ENCODE measurements at places on chromosomes 11 and 22. TPM values are rescaled to one million over a fixed set of nuclear protein-coding genes. Genes with fewer than 3 reads are reported as not detected.
A peak's percentile ranks its signal among the peaks of the same experiment; 100 is the strongest.

- no peak for DNase-seq
These were observed 208.0 kb downstream of the DDX10 start for GRCh38 chr11:108872781-108873291.

- DNase-seq: peak; percentile 1
These were observed 87.9 kb upstream of the B3GAT1 start for GRCh38 chr11:134499990-134500389.

DNA sequence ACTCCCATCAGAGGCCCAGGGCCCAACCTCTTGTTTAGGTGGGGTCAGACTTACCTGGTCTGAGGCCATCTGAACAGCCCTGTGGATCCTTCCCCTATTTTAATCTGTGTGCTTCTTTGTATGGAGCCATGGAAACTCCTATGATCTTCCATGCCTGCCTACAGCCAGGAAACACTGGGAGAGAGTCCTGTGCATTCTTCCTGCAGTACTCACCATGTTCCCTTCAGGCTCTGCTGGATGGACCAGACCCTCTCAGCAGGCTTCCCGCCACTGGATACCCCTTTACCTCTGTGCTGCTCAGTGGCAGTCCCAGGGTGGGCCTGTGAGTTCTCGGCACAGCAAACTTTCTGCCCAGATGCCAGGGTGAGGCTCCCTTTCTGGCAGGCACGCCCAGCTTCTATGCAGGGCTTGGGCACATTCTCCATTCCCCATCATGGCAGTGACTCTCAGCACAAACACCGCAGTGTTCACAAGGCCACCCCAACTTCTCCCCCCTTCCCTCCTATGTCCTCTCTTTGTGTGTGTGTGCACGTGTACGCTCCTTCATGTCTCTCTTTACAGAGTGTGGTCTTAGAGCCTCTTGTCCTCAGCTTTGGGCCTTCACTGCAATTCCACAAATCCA, 34.8 kb downstream of the NEU3 start:
- DNase-seq: no peak

DNA sequence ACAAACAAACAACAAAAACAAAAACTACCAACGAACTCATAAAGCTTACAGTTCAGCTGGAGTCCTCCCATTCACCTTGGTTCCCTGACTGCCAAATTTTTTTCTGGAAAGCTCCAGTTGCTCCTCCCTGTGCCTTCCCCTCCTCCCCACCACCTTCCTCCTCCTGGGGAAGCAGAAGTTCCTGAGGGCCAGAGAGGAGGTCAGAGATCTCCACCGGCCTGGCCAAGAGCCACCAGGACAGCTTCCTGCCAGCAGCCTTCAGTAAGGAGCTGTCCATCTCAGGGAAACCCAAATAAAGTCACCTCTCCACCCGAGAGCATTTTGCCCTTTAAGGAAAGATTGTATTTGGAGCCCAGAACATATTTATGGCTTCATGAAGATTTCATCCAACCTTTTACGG, 20.0 kb downstream of the APLNR start:
- DNase-seq: no peak

DNA sequence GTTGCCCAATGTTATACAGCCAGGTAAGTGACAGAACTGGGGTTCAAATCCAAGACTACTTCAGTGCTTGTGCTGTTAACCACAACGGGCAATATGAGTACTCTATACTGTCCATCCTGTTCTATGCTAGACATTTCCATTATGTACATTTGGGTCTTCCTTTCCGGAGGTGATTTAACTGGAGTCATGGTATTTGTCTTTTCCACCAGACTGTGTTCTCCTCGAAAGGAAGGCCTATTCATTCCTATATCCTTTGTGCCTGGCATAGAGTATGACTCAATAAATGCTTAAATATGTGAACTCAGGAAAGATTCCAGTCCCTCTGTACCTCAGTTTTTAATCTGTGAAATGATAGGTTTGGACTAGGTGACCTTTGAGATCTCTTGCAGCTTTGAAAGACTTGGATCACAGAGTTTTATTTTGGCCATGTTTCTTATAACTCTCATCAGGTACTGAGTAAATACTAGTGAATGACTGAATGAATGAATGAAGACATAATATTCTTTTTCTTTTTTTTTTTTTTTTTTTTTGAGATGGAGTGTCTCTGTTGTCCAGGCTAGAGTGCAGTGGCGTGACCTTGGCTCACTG, 6.6 kb downstream of the RNF121 start:
- no peak for DNase-seq

DNA sequence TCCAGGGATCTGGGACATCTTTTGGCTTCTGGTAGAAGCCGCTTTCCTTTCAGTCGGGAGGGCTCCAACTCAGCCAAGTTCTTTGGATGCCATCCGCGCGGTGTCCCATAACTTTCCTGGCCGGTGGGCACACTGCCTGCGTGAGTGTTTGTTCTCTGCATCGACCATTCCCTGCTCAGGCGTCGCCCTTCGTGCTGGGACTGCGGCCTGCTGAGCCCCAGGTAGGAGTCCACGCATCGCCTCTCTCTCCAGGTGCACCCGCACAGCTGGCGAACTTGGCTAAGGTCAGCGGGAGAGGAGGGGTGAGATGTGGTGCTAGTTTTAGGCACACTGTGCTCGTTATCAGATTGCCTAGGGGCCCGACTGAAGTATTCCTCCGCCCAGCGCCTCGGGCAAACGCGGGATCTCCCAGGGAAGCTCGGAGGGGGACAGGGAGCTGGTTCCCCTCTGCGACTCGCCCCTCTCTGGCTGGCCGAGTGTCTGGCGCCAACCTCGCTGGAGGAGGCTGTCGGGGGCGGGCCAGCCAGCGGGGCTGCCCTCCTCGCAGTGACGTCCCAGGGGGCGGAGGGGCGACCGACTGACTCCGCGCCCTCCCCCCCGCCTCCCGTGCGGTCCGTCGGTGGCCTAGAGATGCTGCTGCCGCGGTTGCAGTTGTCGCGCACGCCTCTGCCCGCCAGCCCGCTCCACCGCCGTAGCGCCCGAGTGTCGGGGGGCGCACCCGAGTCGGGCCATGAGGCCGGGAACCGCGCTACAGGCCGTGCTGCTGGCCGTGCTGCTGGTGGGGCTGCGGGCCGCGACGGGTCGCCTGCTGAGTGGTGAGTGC, at the start of gene LAYN:
LAYN (plus strand) TSS at position 607 of the 823 bp plus-strand sequence; CDS start at position 731, 124 bp downstream.
- DNase-seq: no peak

DNA sequence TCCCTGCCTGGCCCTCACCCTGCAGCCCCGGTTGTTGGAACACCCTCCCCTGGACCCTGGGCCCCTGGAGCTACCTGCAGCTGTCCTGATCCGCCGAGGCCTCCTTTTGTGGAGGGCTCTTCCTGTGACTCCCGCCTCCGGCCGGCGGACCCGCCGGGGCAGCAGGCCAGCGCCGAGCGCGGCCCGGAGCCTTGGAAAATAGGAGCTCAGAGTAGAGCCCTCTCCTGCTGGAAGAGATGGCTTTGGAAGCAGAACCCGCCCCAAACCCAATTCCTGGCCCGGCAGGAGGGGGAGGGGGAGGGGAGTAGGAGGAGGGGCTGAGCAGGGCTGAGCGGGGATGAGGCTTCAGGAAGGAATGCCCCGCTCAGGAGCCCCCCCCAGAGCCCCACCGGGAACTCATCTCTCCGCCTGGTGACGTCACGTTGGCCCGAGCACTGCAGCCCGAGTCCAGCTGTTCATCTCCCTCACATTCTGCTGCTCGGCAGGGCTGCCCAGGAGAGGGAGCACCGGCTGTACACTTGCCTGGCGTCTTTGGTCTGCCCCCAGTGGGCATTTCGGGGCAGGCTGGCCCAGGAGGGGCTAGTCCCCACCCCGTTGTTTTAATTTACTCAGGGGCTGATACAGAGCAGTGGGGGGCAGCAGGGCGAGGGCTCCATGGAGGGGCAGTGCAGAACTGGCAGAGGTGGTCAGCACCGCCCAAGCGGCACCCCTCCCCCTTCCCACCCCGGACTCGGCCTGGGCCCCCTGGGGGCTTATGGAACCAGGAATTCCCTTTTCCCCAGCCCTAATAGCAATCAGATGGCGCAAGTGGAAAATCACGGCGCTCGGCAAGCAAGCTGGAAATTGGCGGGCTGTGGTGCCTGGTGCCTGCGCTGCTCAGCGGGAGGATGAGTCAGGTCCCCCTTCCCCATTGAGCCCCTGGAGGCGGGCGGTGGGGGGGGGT, at the start of gene MRGPRF:
MRGPRF (minus strand) TSS at position 238 of the 943 bp plus-strand sequence. CDS start 3,345 bp downstream, outside the sequence.
- no peak for DNase-seq

DNA sequence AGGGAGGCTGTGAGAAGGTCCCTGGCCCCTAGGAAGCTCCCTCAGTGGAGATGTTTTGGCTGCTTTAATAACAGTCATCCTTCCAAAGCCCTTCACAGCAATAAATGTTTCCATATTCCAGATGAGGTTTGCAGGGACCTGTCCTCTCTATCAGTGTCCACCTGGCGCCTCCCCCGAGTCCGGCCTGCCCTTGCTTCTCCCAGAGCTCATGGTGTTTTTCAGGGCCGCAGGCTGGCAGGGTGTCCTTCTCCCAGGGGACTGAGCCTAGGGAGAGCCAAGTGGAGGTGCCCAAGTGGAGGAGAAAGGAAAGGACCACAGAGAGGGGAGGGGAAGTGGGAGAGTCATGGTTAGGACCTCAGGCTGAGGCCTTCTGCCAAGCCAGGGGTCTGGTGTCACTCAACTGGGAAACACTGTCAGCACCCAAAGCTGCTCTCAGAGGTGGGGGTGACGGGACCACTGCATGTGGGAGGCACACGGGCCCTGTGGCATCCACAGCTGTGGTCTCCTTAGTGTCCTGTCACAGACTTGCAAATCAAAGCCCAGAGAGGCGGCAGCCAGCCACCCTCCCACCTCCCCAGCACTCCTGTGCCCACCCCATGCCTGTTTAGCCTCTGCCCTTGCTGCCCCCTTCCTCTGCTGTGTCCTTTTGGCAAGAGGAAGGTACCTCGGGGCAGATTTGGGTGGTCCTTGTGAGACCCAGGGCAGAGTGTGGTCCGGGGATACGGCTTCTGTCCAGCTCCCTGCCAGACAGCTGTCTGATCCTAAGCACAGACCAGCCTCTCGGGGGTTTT, 6.4 kb downstream of the DERL3 start:
- DNase-seq: no peak

- DNase-seq: no peak
These were observed 780.2 kb downstream of the BRD1 start for GRCh38 chr22:49047447-49047846.

GRCh38 chr11:69357458-69358397, 63.8 kb downstream of the MYEOV start:
- DNase-seq: peak; percentile 1

DNA sequence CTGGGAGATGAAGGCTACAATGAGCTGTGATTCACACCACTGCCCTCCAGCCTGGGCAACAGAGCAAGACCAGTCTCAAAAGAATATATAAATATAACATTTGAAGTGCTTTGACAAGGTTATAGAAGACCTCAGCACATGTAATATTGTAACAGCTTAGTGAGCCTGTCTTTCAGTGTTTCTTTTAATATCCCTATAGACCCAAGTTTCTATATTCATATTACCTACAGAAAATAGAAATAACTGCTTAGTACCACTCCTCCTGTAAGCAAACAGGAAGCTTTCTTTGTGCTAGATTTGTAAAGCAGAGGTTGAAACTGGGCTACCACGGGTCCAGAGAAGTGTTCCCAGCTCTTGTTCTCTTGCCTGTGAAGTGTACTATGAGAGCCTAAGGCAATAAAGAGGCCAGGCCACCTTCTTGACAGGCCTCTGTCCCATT, 68.2 kb downstream of the PPP2R1B start:
- DNase-seq: no peak

- no peak for DNase-seq
These were observed at the start of gene LGALS12 for GRCh38 chr11:63505857-63506528. TSS of gene LGALS12 (plus strand) at chr11:63506084. CDS start at chr11:63506459, 375 bp downstream.

- DNase-seq: no peak
These were observed 729 bp upstream of the CHKB start for GRCh38 chr22:50583294-50583861.

DNA sequence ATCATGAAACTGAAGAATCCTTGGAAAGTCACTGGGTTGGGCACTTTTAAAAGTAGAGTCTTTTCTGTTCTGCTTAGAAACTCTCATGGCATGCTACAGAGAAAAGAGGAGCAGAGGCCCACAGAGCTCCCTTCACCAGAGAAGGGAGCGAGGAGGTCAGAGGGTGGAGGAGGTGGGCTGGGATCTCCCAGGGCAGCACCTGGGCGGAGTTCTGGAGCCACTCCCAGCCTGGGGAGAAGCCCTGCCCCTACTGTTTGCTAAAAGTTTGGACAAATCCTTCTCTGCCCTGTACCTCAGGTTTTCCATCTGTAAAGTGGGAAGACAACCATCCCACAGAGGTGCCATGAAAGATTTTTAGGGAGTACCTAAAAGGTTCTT, 299.1 kb downstream of the KIRREL3 start:
- no peak for DNase-seq

GRCh38 chr11:61637277-61637676, 42.9 kb upstream of the DAGLA start:
- DNase-seq: no peak

DNA sequence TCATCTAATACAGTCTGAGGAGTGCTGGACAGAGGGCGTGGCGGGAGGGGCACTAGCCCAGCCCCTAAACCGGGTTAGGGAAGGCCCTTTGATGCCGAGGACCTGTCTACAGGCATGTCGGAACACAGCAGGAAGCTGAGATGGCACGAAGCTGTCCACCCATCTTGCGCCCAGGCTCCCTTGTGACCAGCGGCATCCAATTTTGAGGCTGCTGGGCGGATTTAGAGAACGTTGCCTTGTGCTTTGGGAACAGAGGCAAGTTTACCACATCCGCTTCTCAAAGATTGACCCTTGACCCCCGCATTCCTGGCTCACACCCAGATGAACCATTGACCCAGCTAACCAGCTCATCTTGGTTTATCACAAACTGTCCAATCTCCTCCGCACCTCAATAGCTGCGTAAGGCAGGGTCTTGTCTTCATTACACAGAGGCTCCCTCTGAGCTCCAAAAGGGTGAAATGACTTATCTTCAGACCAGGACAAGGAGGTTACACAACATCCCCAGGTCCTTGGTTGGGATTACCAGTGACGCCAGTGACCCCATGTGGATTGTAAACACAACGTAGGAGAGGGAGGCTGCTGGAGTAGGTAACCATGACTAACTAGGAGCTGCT, 4.5 kb downstream of the FAM83F start:
- DNase-seq: peak; percentile 24

DNA sequence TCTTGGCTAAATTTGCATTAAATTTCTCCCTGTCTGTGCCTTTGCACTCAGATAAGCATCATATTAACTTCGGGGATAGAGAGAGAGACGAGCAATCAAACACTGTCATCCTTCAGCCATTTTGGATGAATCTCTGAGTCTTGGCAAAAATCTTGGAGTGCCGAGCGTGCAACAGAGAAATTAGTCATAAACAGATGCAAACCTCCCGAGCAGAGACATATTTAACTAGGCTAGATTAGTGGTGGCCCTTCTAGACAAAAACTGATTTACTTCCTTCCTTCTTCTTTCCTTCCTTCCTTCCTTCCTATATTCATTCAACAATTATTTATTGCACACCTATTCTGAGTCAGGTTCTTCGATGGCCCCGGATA, 114.4 kb upstream of the BLID start:
- DNase-seq: no peak

GRCh38 chr11:69199583-69200315, 44.0 kb downstream of the SMIM38 start:
- DNase-seq: no peak

GRCh38 chr11:123698546-123699127, 42.8 kb downstream of the ZNF202 start:
- DNase-seq: no peak

RIMBP3B gene
- 0.15 TPM for total RNA-seq

MMP10 gene
- total RNA-seq: not detected

P4HA3 gene
- total RNA-seq: not detected

ARL14EP gene
- total RNA-seq: 31.0 TPM

C11orf86 gene
- not detected for total RNA-seq

MMP13 gene
- total RNA-seq: not detected

DUSP8 gene
- 2.4 TPM for total RNA-seq

C11orf65 gene
- 1.0 TPM for total RNA-seq

MS4A8 gene
- not detected for total RNA-seq

Measured in activated CD4-positive, alpha-beta memory T cell treated with anti-CD3 and anti-CD28 coated beads for 36 hours (primary cell).